ENCODE measurements at places on chromosomes 5 and 9. TPM values are rescaled to one million over a fixed set of nuclear protein-coding genes. Genes with fewer than 3 reads are reported as not detected.

RAI14 gene
- 6.5 TPM for total RNA-seq

MARCOL gene
- not detected for total RNA-seq

EIF4E1B gene
- not detected for total RNA-seq

OR4F3 gene
- not detected for total RNA-seq

GDA gene
- 282 TPM for total RNA-seq

GPR151 gene
- total RNA-seq = not detected

CACFD1 gene
- 53.1 TPM for total RNA-seq

TSSK1B gene
- total RNA-seq = not detected

SLC4A9 gene
- total RNA-seq = 2.5 TPM

CDKN2B-AS1 gene
- 129 TPM for total RNA-seq

FIBCD1 gene
- not detected for total RNA-seq

FRMPD1 gene
- not detected for total RNA-seq

GIN1 gene
- total RNA-seq = 8.3 TPM

TEX48 gene
- total RNA-seq = not detected

ECSCR gene
- total RNA-seq = 3.2 TPM

LSM11 gene
- 3.7 TPM for total RNA-seq

F2RL2 gene
- total RNA-seq = 1.0 TPM

C8G gene
- 66.2 TPM for total RNA-seq

KIF12 gene
- total RNA-seq = 52.9 TPM

TAF1L gene
- 0.19 TPM for total RNA-seq

PRLR gene
- 69.5 TPM for total RNA-seq

EXOSC2 gene
- 19.1 TPM for total RNA-seq

VCAN gene
- total RNA-seq = 19.7 TPM

NR2F1-AS1 gene
- 9.1 TPM for total RNA-seq

FAM221B gene
- total RNA-seq = not detected

PCDHGB3 gene
- total RNA-seq = 2.3 TPM

CARD9 gene
- 0.28 TPM for total RNA-seq

PCDHA1 gene
- total RNA-seq = not detected

BSPRY gene
- total RNA-seq = 13.2 TPM

CDC20B gene
- total RNA-seq = not detected

ACOT12 gene
- not detected for total RNA-seq

HMCN2 gene
- 24.8 TPM for total RNA-seq

SRD5A1 gene
- 10.7 TPM for total RNA-seq

TAF11L10 gene
- total RNA-seq = not detected

JAKMIP2 gene
- not detected for total RNA-seq

CD74 gene
- total RNA-seq = 759 TPM

LCN9 gene
- not detected for total RNA-seq

IL4 gene
- not detected for total RNA-seq

RHOBTB3 gene
- total RNA-seq = 87.9 TPM

All from Peyer's patch (tissue), 4 donors.